ENCODE measurements at places on chromosomes 3 and 15.

GRCh38 chr15:65638109-65638508, 16.4 kb downstream of the SLC24A1 start:
- DNase-seq = no peak

DNA sequence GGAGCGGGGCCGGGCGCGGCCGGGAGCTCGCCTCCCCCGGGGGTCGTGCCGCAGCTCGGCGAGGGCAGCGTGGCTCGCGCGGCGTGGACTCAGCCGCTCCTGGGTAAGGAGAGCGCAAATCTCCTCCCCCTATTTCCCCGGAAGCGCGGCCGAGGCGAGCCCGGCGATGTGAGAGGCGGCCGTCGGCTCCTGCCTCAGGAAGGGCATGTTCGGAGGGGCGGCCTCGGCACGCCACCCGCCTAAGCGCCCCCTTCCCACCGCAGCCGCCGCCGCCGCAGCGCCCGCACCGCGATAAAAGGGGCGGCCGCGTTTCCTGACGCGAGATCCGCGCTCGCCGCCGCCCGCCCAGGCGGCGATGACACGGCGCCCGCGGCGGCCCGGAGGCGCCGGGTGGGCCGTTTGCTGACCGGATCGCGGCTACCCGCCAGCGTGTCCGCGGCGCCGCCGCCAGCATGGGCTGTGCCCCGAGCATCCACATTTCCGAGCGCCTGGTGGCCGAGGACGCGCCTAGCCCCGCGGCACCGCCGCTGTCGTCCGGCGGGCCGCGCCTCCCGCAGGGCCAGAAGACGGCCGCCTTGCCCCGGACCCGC, at the start of gene PDE8A:
TSS of gene PDE8A (plus strand) at position 146 of the 590 bp plus-strand sequence. CDS start at position 453, 307 bp downstream.
- no peak for DNase-seq

DNA sequence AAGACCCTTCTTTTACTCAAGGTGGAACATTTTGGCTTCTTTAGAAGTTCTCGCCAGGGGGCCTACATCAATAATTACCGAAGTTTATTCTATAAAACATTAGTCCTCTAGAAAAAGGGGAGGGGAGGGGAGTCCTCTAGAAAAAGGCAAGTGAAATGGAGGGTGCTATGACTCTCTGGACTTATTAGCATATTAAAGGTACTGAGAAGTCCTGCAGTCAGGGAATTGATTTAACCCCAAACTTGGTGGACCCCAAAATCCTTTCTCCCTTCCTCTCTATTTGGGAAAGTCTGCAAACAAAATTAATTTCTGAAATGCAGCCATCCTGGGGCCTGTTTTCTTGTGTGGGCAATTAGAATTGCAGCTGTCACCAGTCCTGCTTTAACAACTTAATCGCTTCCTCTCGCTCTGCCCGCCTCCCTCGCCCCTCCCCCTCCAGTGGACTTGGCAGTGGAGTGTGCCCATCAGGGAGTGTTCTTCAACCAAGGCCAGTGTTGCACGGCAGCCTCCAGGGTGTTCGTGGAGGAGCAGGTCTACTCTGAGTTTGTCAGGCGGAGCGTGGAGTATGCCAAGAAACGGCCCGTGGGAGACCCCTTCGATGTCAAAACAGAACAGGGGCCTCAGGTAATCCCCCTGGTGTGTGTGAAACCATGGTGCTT, 18.9 kb upstream of the LRRK1 start:
- DNase-seq = no peak

DNA sequence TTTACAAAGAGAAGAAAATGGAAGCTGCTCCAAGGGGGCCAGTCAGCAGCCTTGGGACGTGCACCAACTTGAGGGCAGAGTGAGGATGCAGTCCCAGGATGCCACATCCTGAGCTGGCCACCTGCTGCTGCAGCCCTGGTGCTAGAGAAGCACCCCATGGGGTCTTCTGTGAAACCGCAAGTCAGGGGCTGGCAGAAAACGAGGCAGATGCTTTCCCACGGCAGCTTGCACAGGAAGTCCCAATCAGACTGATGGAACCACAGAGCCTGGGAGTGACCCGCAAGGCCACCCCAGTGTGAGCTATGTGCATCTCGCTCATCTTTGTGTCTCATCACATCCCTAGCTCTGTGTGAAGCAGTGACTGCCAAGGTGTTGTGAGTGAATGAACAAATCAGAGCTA, 76.5 kb downstream of the NUP210 start:
- no peak for DNase-seq

DNA sequence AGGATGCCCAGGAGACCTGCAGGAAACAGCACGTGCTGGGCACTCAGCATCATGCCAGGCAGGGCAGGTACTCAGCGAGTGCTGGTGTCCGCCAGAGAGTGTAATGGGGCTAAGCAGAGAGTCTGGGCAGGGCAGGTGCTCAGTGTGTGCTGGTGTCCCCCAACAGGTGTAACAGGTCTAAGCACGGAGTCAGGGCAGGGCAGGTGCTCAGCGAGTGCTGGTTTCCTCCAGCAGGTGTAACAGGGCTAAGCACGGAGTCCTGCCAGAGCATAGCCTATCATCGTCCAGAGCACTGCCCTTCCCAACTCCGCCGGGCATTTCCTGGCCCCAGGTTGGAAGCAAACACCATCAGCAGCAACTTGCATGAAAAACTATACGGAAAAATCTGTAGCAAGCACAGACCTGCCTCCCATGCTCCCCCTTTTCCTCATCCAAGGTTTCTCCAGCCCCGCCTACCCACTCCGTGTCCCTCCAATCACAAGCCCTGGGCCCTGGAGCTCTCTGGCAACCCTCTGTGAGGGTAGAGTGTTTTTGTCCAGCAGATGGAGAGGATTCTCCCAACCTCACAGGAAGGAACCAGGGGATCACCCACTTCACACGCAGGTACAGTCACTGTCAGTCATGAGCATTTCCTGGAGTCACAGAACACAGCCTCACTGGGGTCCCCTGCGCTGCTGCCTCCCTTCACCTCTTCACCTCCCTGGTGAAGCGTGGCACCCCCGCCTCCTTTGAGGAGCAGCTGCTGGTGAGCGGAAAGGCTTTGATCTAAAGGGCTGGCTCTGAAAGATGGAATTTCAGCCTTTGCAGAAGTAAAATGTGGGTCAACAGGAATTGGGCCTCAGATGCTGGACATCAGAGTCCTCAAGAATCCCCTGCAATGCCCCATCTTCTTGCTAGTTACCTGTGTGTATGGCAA, 302.5 kb downstream of the OCA2 start:
- no peak for DNase-seq

DNA sequence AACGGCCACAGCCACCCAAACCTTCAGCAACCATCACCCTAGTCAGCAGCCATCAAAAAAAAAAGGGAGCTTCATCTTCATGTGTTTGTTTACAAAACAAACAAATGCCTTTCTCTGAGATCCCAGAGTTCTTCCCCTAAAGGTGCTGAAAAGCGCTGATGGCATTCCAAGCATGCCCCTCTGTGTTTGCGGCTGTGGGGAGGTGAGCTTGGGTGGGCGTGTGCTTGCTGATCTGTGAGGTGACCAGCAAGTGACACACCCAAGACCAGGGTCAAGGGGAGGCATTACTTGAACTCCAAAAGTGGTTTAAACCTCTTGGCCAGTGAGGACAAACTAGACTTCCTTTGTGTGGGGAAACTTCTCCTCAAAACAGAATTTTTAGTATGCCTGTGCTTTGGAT, 81.5 kb downstream of the DHX36 start:
- no peak for DNase-seq

DNA sequence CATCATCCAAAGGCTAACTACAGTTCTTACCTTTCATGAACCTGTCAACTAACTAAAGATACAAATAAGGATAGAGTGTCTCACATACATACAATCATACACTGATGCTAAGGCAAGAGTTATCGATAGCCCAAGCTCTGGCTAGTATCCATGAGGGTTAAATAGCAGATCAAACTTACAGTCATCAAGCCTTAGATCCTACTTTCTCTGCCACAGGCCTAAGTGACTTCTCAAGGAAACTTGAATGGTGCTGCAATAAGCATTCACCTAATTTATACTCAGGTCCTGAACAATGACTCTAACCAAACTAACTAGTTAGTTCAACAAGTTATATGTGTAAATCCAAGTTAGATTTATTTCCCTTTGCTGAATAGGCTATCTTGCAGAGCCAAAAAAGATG, 51.0 kb downstream of the ALDH1A2 start:
- no peak for DNase-seq

DNA sequence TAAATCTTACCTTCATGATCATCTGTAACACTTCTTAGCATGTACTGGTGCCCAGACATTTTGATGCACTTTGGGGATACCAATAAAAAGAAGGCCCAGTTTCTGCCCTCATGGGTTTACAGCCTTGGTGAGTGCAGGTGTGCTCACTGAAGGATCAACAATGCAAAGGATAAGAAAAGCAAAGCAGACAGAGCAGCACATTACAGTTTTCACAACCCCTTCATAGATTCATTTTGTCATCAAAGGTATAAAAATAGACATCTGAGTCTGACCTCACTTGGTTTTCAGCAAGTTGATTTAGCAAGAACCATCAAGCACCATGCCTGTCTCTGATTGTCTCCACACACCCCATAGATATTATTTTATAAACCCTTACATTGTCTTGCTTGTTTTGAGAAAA, 77.6 kb downstream of the BFSP2 start:
- no peak for DNase-seq

Measured in memory B cell (primary cell).